ENCODE measurements at places on chromosomes 7 and 10. TPM values are rescaled to one million over a fixed set of nuclear protein-coding genes. Genes with fewer than 3 reads are reported as not detected.

The SHH gene
- not detected for total RNA-seq

The PLXDC2 gene
- 101 TPM for total RNA-seq

The COMTD1 gene
- 10.0 TPM for total RNA-seq

The C7orf57 gene
- total RNA-seq: not detected

The TMEM236 gene
- total RNA-seq: 1.0 TPM

The ADO gene
- total RNA-seq: 16.4 TPM

The KNDC1 gene
- total RNA-seq: 0.37 TPM

The NODAL gene
- total RNA-seq: not detected

The TMEM273 gene
- total RNA-seq: 26.1 TPM

The CPED1 gene
- total RNA-seq: 120 TPM
